ENCODE measurements at places on chromosomes 2 and 18.

- no peak for DNase-seq
Observed at GRCh38 chr2:28047681-28048080, 157.2 kb downstream of the BABAM2 start.

DNA sequence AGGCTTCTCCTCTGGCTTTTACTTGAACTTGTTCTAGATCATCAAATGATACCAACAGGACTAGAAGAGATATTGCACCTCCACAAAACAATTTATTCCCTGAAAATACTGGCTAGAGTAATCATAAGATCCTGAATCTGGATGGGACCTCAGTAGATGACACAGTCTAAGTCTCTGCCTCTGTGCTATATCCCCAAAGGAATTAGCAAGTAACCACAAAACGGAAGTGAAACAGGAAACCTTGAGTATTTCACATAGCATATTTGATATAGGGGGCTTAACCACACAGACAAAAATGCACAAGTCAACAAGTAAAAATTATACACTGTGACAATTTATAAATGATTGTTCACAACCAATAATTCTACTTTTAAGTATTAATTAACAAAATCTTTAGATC, 456.9 kb upstream of the TNP1 start:
- no peak for DNase-seq

- DNase-seq: peak; percentile 47
Observed at GRCh38 chr2:98771721-98772524, 41.0 kb upstream of the MGAT4A start.

DNA sequence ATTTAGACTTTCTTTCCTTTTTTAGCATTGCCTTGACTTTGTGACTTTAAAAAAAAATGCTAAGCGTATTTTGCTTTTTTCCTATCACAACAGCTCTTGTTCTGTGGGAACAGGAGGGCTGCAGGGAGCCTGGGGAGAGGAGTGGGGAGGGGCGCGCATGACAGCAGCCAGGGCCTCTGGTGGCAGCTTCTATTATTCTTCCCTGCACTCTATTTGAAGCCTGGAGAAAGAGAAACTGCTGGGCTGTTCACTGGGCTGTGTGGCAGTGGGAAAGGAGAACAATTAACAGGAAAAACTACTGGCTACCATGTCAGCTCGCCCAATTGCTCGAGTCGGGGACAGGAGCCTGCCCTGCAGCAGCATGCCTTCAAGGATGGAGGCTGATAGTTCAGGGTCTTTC, 119.0 kb upstream of the ZBTB14 start:
- DNase-seq: no peak

- DNase-seq: no peak
Observed at GRCh38 chr18:73827801-73828200, 319.8 kb downstream of the FBXO15 start.

DNA sequence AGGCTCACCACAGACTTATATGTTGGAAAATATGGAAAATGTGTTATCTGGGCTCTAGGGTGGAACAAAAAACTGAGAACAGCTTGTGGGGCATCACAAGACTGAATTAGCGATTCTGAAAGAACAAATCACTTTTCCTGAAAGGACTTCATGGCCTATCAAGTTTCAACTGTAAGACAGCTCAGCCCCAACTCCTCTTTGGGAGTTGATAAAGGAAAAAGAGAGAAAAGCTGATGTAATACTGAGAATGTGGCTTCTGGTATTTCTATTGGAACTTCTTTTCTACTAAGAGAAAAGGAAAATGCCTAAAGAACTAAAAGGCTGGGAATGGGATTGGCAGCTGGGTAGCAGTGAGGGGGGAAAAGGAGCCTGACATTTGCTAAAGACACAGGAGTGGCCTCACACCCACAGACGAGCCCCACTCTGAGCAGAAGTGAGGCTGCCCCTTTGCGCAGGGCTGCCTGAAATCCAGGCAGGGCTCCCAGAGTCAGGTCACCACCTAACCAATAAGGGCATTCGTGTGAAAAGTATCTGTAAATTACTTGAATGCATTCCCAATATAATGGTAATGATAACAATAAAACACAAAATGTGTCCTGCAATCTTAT, 75.6 kb downstream of the LRP2 start:
- no peak for DNase-seq

DNA sequence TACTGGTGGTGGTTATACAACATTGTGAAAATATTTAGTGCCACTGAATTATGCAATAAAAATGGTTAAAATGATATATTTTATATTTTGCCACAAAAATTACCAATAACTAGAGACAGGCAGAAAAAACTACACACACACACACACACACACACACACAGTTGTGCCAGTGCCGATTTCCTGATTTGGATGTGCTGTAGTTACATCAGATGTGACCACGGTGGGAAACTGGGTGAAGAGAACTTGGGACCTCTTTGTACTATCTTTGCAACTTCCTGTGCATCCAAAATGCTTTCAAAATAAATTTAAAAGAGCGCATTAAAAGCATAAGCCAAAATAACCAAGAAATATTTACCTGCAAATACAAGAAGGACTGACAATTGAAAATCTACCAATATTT, 61.6 kb upstream of the CCBE1 start:
- no peak for DNase-seq

- no peak for DNase-seq
Observed at GRCh38 chr2:8285898-8286297, 396.0 kb upstream of the ID2 start.

GRCh38 chr2:130963849-130964793, 127.4 kb downstream of the ARHGEF4 start:
- DNase-seq: no peak
